Ovary (tissue), 10 donors: ENCODE measurements at places on chromosomes 5 and 9. TPM values are rescaled to one million over a fixed set of nuclear protein-coding genes. Genes with fewer than 3 reads are reported as not detected.

Gene PDZD2
- total RNA-seq, result 29.8 TPM

Gene FOXD1
- total RNA-seq, result 0.73 TPM

Gene FOXD4L6
- not detected for total RNA-seq

Gene TXNDC8
- not detected for total RNA-seq

Gene PLPPR1
- total RNA-seq, result not detected

Gene ROPN1L
- total RNA-seq, result 3.0 TPM

Gene SPINK7
- total RNA-seq, result not detected

Gene PFN3
- total RNA-seq, result not detected

DNA sequence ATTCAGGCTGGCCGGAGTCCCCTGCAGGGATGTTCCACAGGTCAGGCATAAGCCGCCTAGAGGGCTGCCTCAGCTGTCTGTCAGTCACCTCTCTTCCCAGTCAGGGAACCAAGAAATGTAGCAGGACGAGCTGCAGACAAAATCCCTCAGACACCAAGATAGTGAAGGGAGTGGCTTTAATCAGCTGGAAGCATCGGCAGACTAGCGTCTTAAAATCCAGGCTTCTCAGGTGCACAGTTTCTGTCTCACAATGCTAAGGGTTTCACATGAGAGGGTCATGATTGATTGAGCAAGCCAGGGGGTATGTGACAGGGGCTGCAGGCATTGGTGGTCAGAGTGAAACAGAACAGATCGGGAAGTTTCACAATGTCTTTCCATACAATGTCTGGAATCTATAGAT, 247.2 kb downstream of the CDH10 start:
- no peaks in the 10 kb centered on the region for H3K4me1 ChIP-seq
- H3K27ac ChIP-seq, result no peak overlapping the region
- no peak for DNase-seq
- H3K36me3 ChIP-seq, result no peaks in the 10 kb centered on the region

- no peaks in the 10 kb centered on the region for H3K36me3 ChIP-seq
- H3K27me3 ChIP-seq, result no peaks in the 10 kb centered on the region
- H3K27ac ChIP-seq, result no peak within 1 kb of the TSS
- DNase-seq, result peak; percentile 30
- H3K4me1 ChIP-seq, result no peaks in the 10 kb centered on the region
Observed at GRCh38 chr5:100903039-100903887, at the start of gene ST8SIA4. ST8SIA4 (minus strand) TSS chr5:100903282; CDS start chr5:100902955, 327 bp downstream.

GRCh38 chr9:129810116-129810515, 7.1 kb downstream of the TOR1B start:
- no peak for DNase-seq
- H3K27ac ChIP-seq, result no peak overlapping the region
- H3K4me1 ChIP-seq, result no peaks in the 10 kb centered on the region
- H3K36me3 ChIP-seq, result no peaks in the 10 kb centered on the region

GRCh38 chr5:14326035-14326903, 183.1 kb downstream of the TRIO start:
- H3K27me3 ChIP-seq, result no peaks in the 10 kb centered on the region
- H3K4me3 ChIP-seq, result no peak overlapping the region
- DNase-seq, result no peak
- peaks cover 16% of the 10 kb centered on the region for H3K4me1 ChIP-seq

GRCh38 chr9:106420511-106420944, 442.4 kb upstream of the ZNF462 start:
- no peak for DNase-seq
- no peak overlapping the region for H3K4me3 ChIP-seq
- H3K4me1 ChIP-seq, result no peaks in the 10 kb centered on the region
- no peaks in the 10 kb centered on the region for H3K27me3 ChIP-seq
- H3K36me3 ChIP-seq, result no peaks in the 10 kb centered on the region

GRCh38 chr5:95870105-95870672, 47.7 kb upstream of the GLRX start:
- H3K27ac ChIP-seq, result no peak overlapping the region
- H3K4me3 ChIP-seq, result no peak overlapping the region
- no peaks in the 10 kb centered on the region for H3K36me3 ChIP-seq
- no peak for DNase-seq

DNA sequence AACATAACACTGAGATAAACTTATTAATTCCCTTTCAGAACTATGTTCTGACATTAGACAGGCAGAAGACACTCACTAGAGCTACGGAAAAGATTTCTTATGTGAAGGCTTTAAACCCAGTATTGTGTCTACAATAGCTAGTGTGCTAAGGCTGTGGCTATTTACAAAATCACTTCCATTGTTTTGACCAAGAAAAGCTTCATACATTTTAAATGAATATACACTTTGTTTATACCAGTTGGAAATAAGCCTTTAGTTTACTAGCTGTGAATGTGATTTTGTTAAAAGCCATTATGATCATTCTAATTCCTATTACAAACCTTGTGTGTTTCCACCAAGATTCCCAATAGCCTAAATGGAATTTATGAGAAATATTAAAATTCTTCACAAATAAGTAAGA, 83.0 kb downstream of the AGTPBP1 start:
- H3K36me3 ChIP-seq, result no peaks in the 10 kb centered on the region
- H3K4me1 ChIP-seq, result no peaks in the 10 kb centered on the region
- DNase-seq, result no peak
- H3K4me3 ChIP-seq, result no peak overlapping the region
- H3K27ac ChIP-seq, result no peak overlapping the region

DNA sequence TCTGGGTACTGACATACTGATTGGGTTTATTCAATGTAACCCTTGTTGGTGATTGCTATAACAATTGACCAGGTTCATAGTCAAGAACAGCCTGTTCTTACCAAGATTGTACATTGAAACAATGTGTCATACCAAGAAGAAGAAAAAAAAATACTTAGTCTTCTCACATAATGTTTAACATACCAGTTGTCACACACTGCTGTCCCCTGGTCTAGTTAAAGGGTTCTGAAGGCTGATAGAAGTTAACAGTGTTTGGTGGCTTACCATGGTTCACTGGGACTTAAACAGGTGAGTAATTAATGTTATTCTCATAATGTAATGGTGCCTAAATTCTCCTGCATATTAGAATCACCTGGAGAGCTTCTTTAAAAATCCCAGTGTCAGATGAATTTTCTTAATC, 18.5 kb upstream of the CDC42SE2 start:
- no peaks in the 10 kb centered on the region for H3K27me3 ChIP-seq
- H3K4me3 ChIP-seq, result no peak overlapping the region
- no peak overlapping the region for H3K27ac ChIP-seq
- no peak for DNase-seq

DNA sequence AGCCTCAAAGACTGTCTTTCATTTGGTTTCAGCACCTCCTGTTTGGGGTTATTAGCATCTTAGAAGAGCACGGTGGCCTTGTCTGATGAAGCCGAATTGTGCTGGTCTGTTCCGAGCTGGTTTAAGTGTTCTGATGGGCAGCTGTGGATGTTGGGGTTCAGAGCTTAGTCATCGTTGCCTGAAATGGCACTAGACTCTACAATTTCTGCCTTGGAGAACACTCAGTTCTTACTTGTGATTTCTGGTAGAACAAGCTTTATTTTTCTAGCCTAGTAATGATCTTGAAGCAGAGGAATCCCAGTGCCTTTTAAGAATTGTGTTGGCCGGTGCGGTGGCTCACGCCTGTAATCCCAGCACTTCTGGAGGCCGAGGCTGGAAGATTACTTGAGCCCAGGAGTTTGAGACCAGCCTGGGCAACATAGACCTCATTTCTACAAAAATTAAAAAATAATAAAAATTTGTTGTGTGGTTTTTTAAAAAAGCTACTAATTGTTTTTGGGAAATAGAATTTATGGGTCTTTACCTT, 7.8 kb downstream of the FBXW5 start:
- no peak for DNase-seq
- H3K4me3 ChIP-seq, result no peak overlapping the region
- H3K36me3 ChIP-seq, result no peaks in the 10 kb centered on the region
- no peaks in the 10 kb centered on the region for H3K4me1 ChIP-seq

- no peaks in the 10 kb centered on the region for H3K36me3 ChIP-seq
- H3K4me3 ChIP-seq, result no peak overlapping the region
Observed at GRCh38 chr9:28899926-28900325, 1326.6 kb upstream of the C9orf72 start.

DNA sequence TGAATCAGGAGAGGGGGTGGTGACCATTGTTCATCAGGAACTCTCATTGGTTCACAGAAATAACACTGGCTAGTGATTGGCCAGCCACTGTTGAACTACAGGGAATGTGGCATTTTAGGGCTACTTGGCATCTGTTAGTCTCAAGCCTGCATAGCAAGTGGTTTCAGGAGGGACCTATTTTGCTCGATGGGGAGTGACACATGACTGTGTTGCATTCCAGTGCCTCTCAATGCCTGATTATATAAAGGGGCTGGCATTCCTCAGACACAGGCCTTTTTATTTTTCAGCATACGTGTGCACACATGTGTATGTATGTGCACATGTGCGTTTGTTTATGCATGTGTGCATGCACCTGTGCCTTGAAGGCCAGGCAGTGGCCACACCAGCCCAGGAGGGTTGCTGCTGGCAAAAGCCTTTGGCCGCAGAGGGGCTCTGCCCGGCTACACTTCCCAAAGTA, 23.2 kb downstream of the FGD3 start:
- no peaks in the 10 kb centered on the region for H3K36me3 ChIP-seq
- H3K4me1 ChIP-seq, result no peaks in the 10 kb centered on the region
- no peak overlapping the region for H3K4me3 ChIP-seq
- no peak for DNase-seq

DNA sequence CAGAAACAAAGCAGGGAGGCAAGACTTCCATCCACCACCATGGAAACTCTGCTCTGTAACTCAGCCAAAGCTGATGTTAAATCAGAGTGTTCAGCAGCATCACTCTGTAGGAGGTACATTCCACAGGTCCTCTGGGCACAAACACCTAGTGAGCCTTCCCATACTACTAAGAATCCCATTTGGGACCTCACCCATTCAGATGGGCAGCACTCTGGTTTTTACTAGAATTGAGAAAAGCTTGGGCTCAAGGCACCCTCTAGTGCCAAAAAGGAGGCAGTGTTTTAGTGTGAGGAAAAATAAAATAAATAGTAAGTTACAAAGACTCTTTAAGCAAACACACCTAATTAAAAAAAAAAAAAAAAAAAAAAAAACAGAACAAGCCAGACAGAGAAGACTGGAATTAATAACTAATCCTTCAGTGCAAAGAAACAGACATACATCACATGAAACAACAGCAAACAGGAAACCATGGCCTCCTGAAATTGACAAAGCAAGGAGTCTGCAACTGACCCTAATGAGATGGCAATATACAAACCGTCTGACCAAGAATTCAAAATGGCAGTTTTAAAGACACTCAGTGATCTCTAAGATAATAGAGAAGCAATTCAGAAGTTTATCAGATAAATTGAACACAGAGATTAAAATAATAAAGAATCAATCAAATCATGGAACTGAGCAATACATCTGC, 159.5 kb downstream of the GNA14 start:
- H3K27ac ChIP-seq, result no peak overlapping the region
- no peaks in the 10 kb centered on the region for H3K27me3 ChIP-seq
- H3K4me1 ChIP-seq, result no peaks in the 10 kb centered on the region
- H3K36me3 ChIP-seq, result no peaks in the 10 kb centered on the region

DNA sequence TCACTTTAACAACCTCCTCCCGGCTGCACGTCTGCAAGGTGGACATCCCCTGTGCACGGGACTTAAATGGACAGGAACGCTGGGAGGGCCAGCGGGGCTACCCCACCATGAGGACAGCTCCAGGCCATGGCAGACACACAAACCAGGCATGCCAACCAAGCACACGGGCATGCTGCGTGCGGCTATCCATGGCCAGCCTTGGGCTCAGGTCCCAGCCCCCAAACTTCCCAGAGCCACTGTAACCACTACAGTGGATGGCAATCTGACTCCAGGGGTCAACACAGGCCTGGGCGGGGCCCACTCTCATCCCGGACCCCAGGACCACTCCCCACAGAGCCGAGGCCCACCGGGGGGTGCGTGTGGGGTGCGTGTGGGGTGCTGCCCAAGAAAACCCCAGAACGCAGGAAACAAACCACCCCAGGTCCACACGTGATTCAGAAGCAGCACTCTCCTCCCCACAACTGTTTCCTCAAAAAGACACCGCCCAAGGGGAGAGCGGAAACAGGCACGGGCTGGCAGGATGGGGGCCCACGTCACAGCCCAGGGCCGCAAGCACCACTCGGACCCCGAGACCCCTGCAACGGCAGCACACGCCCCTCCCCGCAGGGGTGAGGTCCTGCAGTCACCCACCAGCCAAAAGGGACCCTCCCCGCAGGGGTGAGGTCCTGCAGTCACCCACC, 7.4 kb downstream of the SLC12A7 start:
- no peak overlapping the region for H3K4me3 ChIP-seq
- no peaks in the 10 kb centered on the region for H3K36me3 ChIP-seq
- no peak for DNase-seq
- H3K27me3 ChIP-seq, result no peaks in the 10 kb centered on the region
- no peak overlapping the region for H3K27ac ChIP-seq

DNA sequence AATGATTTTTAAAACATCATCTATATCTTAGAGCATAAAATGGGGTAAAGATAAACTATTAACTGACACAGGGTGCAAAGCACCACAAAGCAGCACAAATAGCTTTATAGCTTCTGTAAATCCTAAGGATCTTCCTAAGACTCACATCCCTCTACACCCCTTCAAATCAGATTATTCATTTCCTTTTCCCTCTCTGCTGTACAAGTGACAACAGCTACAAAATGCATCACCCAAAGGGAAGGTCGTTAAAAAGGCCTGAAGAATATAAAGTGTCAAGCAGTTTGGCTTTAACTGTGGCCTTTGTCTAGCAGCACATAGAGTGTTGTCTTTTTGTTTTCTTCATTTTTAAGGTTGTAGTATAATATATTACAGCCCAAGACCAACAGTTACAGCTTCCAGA, 422.1 kb downstream of the PDE4D start:
- H3K4me3 ChIP-seq, result no peak overlapping the region
- H3K27ac ChIP-seq, result no peak overlapping the region
- DNase-seq, result no peak
- H3K4me1 ChIP-seq, result no peaks in the 10 kb centered on the region
- H3K27me3 ChIP-seq, result no peaks in the 10 kb centered on the region
- H3K36me3 ChIP-seq, result no peaks in the 10 kb centered on the region

DNA sequence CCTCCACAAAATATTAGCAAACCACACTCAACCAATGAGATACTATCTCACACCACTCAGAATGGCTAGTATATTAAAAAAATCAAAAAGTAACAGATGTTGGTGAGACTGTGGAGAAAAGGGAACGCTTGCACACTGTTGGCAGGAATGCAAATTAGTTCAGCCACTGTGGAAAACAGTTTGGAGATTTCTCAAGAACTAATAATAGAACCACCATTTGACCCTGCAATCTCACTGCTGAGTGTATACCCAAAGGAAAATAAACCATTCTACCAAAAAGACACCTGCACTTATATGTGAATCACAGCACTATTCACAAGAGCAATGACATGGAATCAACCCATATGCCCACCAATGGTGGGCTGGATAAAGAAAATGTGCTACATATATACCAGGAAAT, 393.5 kb downstream of the PDE4D start:
- no peaks in the 10 kb centered on the region for H3K27me3 ChIP-seq
- DNase-seq, result no peak
- H3K27ac ChIP-seq, result no peak overlapping the region
- no peaks in the 10 kb centered on the region for H3K36me3 ChIP-seq

- DNase-seq, result no peak
- no peak overlapping the region for H3K4me3 ChIP-seq
- no peaks in the 10 kb centered on the region for H3K27me3 ChIP-seq
Observed at GRCh38 chr5:173572431-173573125, 43.9 kb downstream of the BOD1 start.

- H3K4me1 ChIP-seq, result no peaks in the 10 kb centered on the region
- no peak for DNase-seq
- H3K4me3 ChIP-seq, result no peak overlapping the region
- H3K36me3 ChIP-seq, result no peaks in the 10 kb centered on the region
- no peak overlapping the region for H3K27ac ChIP-seq
- no peaks in the 10 kb centered on the region for H3K27me3 ChIP-seq
Observed at GRCh38 chr5:107900721-107901120, 230.0 kb upstream of the EFNA5 start.
